ENCODE measurements at places on chromosomes 1 and 21.

- DNase-seq: no peak
Observed at GRCh38 chr1:2554621-2555387, 1.4 kb upstream of the TNFRSF14 start.

GRCh38 chr21:44550807-44551206, 498 bp downstream of the KRTAP10-2 start:
- DNase-seq: no peak

DNA sequence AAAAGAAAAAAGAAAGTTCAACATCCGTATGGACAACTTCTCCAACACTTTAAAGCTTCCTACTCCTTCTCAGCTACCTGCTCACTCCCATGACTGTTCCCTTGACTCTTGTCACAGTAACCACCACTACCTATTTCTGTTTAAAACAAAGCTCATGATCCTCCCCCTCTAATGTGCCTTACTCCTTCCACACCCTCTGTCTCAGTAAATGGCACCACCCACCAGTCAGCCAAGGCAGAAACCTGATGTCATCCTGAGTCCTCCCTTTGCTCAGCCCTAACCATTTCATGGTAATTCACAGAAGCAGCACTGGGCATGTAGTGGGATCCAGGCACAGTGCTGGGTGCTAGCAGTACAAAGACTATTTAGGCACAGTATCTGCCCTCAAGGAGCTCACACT, 63.0 kb upstream of the PPM1J start:
- no peak for DNase-seq

DNA sequence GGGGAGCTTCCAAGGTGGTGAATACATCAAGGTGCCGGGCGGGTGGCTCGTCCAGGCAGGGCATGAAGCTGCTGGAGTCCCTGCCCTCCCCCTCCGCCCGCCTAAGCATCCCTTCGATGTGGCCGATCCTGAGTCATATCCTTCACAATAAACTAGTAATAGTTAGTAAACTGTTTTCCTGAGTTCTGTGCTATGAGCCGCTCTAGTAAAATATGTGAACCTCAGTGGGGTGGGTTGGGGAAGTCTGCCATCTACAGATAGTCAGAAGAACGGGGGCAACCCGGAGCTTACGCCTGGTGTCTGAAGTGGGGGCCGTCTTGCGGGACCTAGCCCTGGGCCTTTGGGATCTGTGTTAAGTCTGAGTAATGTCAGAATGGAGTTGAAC, 21.6 kb downstream of the C2CD2 start:
- peak; percentile 93 for DNase-seq

GRCh38 chr1:107871687-107872395, 93.1 kb downstream of the VAV3 start:
- DNase-seq: peak; percentile 15

DNA sequence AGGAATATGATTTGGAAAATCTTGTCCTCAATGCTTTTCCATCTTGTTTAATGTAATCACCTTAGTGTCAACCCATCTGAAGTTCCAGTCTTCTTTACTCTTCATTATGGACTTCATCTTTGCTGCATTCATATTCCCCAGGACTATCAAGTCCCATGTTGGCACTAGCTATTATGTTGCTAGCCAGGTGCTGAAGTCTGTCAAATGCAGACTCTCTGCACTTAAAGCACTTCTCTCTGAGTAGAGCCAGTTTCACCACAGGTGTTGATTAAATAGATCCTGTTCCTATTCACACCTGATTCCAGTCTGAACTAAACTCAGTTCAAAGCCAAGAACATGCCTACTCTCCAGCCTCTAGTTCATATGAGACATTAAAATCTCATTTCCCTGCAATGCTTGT, 75.0 kb upstream of the PKN2 start:
- DNase-seq: no peak

- no peak for DNase-seq
Observed at GRCh38 chr1:61284936-61285335, 202.6 kb downstream of the NFIA start.

DNA sequence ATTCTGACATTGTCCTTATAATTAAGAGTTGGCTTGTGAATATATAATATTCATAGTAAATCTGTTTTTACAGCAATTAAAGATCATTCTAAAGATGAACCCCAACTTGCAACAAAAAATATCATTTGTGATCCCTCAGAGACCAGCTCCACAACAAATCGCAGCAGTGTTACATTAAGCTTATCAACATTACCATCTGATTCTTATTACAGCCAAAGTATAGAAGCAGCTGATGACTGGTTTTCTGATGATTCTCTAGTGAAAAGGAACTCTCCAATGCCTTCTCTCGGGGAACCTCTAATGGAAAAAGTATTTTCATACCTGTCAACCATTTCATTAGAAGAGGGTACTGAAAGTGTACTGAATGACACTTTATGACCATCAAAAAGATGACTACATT, 45.4 kb downstream of the C1orf185 start:
- DNase-seq: no peak

DNA sequence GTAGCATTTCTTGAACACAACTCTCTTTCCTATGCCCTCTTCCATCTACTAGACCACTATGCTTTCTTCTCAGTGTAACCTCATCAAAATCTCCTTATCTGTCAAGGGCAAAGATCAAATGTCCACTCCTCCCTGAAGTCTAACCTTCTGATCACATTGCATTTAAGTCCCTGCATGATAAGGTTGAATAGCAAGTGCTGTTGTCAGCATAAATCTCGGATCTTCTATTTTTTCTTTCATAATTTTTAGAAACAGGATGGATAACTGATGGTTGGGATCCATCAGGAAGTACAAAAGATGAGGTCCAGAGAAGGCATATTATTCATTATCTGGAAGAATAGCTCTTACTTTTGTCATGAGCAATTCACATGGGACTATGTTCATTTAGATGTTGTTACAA, 41.0 kb downstream of the KCNT2 start:
- no peak for DNase-seq

DNA sequence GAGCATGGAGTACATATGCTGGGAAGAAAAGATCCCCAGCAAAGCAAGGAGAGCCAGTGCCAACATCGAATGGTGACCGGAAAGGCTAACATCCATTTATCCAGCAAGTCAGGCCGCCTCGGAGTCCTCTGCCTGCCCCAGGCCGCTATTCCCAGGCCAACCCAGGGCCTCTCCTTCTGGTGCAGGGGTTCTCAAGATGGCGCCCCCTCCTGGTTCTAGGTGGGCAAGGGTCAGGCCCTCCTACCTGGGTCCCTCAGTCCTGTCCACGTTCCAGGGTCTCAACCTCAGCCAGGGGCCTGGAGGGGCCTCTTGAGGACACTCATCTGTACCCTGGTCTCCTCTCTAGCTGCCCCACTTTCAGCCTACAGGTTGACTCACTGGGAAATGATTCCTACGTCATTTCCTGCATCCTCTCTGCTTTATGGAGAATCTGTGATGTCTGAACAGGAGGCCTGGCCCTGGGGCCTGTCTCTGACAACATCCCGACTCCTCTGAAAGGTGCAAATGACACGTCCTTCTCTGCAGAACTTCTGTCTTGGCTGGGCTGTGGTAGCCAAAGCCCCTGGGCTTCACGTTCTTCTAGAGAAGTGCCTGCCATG, 145.3 kb downstream of the PSMG1 start:
- DNase-seq: peak; percentile 25

DNA sequence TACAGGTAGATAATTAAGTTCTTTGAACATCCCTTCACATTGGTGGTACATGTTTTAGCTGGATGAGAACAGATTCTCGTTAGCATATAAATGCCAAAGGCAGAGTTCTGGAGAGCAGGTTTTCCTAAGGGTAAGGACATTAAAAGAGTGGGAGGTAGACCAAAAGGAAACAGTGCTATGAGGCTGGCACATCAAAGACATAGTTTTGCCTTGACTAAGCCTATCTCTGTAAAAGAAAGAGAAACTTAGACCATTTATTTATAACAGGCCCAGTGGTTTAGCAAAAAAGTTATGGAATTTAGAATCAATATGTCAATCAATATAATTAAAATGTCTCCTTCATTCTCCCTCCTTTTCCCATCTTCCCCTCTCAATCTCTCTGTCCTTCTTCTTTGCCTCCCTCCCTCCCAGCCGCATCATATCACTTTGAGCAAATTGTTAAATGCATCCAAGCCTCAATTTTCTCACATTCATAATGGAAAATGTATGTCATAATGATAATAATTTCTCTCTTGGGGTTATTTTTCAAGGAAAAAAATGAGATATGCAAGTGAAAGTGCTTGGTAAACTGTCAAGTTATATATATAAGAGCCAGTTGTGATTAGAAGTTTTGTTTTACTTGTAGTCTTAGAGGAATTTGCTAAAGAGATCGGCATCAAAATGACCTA, 209.9 kb upstream of the SGIP1 start:
- DNase-seq: no peak

DNA sequence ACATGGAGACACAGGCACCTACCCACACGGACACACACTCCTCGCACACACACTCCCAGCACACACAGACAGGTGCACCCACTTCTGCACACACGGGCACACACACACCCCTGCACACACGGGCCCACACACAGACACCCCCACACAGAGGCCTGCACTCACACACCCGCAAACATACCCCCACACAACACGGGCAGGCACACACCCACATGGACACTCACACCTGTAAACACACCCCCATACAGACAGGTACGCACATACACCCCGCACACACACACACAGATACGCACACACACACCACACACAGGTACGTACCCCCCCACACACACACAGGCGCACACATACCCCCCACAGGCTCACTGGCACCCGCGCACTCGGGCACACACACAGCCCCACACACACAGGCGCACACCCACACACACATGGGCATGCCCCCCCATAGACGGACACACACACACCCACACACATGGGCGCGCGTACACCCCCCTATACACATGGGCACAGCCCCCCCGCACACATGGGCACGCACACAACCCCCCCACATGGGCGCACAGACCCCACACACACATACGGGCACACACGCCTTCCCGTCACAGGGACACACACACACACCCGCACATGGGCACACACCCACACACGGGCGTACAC, 6.1 kb downstream of the ATAD3A start:
- no peak for DNase-seq

- no peak for DNase-seq
Observed at GRCh38 chr1:113391649-113392271, 1.4 kb downstream of the MAGI3 start.

DNA sequence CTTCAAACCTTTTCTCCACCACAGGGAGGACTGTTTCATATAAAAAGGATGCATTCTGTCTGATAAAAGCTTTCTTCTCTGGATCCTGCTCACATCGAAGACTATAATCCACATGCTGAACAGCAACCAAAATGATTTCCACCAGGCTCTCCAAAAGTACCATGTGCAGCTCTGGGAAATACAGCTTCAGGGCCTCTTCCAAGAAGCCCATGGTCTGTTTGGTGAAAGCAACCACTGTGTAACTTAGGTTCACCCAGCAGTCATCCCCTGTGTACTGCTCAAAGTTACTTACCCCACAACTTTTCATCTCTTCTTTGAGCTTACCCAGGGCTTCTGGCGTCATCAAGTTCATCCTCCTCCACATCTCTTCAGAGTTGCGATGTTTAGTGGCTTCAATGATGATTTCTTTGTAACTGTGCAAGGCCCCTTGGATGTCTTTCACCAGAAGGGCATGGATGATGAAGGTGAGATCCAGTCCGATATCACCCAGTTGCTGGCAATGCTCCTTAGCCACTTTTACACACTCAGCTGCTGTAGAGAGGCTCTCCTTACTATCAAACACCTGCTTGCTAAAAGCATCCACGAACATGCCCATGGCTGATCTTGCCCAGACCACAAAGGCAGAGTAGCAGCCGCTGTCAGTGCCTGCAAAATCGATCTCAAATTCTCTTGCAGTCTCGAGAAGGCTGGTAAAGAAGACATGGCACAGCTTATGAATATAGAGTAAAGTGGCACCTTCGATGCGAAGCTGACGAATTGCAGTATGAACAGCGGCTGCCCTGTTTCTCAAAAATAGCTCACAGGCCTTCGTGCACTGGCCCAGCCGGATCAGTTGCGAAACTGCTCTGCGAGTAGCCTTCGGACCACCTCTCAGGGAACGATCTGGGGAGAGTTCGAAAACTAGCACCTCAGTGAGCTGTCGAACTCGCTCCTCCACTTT, 1.7 kb downstream of the EXOC8 start:
- DNase-seq: no peak

DNA sequence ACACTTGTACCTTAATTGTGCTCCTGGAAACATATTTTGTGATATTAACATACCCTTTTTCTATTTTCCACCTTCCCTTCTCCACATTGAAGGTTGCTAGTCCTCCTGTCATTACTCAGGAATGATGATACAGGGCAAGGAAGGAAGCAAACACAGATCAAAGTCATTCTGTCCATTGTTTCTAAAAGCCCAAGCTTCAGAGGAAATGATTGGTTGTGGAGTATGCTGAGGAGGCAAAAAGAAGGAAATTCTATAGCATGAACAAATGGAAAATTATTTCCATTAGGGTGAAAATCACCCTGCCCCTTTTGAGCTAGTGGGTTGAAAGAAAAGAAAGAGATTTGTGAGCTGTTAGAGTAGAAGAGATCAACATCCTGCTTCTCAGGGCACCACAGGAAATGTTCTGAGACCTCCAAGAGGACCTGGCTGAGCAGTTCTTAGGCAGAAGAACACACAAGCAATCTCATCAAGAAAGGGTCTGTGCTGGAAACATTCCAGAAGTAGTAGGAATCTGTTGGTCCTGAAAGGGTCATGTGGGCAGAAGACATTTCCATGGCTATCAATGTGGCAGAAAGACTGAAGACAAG, 29.0 kb upstream of the PRRX1 start:
- DNase-seq: peak; percentile 15

GRCh38 chr1:196577386-196577785, 30.9 kb downstream of the KCNT2 start:
- DNase-seq: no peak

DNA sequence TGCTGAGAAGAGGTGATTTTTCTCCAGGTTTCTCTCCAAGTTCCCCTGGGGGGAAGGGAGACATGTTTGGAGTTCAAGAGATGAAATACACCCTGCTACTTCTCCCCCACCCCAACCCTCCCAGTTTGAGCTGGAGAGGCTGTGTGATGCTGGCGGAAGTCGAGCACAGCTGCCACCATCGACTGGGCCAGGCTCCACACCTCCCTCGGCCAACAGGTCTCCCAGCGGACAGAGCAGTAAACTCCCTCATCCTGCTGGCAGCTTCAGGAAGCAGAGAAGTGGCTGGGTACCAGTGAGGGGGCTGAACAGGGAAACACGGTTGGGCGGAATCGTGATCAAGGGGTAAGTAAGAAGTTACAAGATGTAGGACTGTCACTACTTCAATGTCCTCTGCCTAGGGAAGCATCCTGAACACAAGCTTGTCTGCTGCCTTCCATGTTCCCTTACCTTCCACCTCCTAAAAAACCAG, 6.6 kb upstream of the NHLH1 start:
- no peak for DNase-seq

DNA sequence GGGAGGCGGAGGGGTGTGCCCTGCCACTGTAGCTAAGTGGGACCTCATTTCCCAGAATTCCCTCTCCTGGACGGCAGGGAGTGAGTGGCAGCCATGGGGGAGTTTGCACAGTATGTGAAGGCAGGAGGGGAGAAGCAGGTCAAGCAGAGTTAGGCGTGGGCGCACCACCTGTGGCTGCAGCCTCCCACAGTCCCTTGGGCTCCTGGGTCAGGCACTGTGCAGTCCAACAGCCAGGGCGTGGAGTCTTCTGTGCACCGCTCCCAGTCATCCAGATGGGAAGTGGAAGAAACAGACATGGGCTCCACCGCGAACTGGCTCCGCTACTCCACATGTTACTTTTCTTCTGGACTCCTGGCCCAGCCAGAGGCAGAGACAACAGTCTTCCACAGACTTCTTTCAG, 85.4 kb upstream of the TIAM1 start:
- peak; percentile 11 for DNase-seq

All from fibroblast of mammary gland (primary cell).